ENCODE measurements at places on chromosomes 11 and 22.

DNA sequence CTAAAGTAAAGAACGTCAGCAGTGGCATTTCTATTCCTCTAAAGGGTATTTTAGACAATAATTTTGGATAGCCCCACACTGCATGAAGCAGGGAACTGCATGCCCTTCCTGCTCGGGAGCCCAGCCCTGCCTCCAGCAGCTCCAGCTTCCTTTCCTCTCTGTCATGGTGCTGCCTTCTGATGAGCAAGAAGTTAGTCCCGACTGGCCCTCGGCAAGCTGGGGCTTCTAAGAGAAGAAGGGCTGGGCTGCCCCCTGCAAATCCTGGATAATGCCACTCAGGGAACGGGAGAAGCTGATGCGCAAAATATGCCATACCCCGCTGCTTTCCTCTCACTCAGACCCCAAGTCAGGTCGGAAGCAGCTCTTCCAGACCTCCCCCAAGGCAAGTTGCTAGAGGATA is 296.4 kb downstream of the ETS1 start:
- no peak for DNase-seq

- DNase-seq: no peak
These were observed 746.1 kb upstream of the LRRC4C start for GRCh38 chr11:42205518-42205917.

GRCh38 chr11:96132437-96132836 is 208.5 kb upstream of the MTMR2 start:
- no peak for DNase-seq

GRCh38 chr11:35358391-35358790 is 61.0 kb downstream of the SLC1A2 start:
- no peak for DNase-seq

DNA sequence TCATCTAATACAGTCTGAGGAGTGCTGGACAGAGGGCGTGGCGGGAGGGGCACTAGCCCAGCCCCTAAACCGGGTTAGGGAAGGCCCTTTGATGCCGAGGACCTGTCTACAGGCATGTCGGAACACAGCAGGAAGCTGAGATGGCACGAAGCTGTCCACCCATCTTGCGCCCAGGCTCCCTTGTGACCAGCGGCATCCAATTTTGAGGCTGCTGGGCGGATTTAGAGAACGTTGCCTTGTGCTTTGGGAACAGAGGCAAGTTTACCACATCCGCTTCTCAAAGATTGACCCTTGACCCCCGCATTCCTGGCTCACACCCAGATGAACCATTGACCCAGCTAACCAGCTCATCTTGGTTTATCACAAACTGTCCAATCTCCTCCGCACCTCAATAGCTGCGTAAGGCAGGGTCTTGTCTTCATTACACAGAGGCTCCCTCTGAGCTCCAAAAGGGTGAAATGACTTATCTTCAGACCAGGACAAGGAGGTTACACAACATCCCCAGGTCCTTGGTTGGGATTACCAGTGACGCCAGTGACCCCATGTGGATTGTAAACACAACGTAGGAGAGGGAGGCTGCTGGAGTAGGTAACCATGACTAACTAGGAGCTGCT is 4.5 kb downstream of the FAM83F start:
- DNase-seq: no peak

DNA sequence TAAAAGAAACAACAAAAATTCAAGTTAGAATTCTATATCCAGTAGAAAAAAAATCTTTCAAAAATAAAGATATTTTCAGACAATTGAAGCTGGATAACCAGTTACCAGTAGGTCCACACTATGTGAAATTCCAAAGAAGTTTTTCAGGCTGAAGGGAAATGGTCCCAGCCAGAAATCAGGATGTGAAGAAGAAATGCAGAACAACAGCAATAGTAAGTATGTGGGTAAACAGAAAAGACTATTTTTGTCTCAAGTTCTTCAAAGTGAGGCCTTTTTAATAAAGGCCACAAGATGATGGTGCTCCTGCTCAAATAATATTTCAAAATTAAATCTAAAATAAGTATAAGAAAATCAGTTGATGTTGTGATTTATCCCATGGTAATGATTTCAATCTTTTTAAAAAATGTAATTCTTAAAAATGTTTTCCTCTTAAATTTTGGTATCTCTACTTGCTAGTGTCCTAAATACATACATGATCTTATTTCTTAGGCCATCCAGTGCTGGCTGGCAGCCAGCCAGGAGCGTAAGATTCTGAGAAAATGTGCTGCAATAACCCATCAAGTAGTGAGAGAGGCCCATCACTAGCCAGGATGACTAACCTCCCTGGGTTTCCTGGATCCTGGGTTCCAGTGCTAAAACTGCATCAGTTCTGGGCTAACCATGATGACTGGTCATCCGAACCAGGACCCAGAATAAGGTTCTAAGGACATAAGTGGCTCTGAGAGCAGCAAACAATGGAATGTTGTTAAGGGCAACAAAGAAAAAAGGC is 15.6 kb upstream of the UCP3 start:
- no peak for DNase-seq

DNA sequence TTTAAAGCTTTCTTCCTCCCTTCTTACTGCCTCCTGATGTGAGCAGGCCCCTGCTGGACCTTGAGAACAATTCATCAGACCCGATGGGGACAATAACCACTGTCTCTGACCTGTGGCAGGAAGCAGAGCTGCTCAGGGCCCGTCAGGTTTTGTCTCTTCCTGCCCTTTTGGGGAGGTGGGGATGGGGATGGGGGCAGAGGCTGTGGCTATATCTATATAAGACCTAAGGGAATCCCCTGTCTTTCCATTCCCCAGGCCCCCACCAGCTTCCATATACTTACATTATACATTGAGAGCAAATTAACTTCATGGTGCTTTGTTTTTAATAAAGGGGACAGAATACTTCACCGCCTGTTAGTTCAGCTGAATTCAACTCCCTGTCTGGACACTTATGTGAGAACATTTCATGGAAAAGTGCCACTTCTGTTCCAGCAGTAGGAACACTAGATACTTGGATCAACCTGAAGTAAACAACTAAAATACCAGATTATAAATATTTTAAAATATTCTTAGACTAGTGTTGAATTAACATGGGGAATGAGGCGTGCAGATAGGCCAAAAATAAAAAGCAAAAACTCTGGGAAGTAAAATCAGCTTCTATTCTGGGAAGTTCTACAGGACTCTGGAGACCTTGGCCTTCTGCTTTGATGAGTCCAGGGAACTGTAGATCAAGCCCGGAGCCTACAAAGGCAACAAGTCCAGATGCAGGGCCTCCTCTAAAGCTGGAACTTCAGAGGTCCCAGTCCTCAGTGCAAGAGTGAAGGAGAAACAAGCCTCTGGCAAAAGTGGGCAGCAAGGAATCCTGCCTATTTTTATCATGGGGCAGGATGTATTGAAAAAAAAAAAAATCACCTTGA is 11.1 kb downstream of the ZP1 start:
- no peak for DNase-seq

DNA sequence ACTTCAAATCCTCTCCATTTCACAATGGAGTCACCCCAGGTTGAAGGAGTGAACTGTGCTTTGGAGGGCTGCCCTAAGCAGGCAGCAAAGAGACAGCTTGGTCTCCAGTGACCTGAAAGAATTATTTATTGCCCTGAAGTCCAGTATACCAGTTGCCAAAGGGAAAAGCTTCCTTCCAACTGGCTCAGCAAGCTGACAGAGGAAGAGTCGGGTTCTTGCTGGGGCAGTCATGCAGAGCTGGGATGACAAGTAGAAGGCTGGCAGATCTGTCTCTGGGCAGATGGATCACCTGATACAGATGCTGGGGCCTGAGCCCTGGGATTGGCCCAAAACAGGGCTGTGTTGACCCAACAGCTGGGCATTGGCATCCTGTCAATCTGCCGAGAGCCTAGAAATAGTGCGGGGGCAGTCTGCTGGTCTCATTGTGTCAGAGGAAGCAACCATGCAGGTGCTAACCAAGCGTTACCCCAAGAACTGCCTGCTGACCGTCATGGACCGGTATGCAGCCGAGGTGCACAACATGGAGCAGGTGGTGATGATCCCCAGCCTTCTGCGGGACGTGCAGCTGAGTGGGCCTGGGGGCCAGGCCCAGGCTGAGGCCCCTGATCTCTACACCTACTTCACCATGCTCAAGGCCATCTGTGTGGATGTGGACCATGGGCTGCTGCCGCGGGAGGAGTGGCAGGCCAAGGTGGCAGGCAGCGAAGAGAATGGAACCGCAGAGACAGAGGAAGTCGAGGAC is at the start of gene THRSP:
Gene THRSP, plus strand, starts transcription at position 422 of the 742 bp plus-strand sequence. Its CDS starts 21 bp downstream, at position 443.
- no peak for DNase-seq

DNA sequence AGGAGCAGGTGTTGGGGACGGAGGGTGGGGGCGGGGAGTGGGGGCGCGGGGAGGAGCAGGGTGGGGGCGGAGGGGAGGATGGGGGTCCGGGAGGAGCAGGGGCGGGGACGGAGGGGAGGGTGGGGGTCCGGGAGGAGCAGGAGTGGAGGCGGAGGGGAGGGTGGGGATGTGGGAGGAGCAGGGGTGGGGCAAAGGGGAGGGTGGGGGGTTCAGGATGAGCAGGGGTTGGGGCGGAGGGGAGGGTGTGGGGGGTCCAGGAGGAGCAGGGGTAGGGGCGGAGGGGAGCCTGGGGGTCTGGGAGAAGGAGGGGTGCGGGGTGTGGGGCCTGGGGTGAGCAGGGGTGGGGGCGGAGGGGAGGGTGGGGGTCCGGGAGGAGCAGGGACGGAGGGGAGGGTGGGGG is 17.1 kb downstream of the CRELD2 start:
- DNase-seq: no peak
